Mononuclear cell (primary cell): ENCODE measurements at places on chromosomes 16 and 17. TPM values are rescaled to one million over a fixed set of nuclear protein-coding genes. Genes with fewer than 3 reads are reported as not detected.

NAA38 gene
- 14.0 TPM for total RNA-seq

CCL22 gene
- not detected for total RNA-seq

HOXB6 gene
- total RNA-seq, result not detected

AURKB gene
- total RNA-seq, result 1.5 TPM

GRAPL gene
- total RNA-seq, result 5.1 TPM

G6PC1 gene
- total RNA-seq, result not detected

ABCA10 gene
- 1.0 TPM for total RNA-seq

LPO gene
- not detected for total RNA-seq

KRTAP2-3 gene
- total RNA-seq, result not detected

AANAT gene
- not detected for total RNA-seq

SLC5A11 gene
- total RNA-seq, result 0.31 TPM

CHST5 gene
- under 0.01 TPM for total RNA-seq

PRSS8 gene
- not detected for total RNA-seq

PPY gene
- not detected for total RNA-seq
